Stimulated activated CD8-positive, alpha-beta memory T cell treated with anti-CD3 and anti-CD28 coated beads, Interleukin-12 subunit alpha, Interleukin-12 subunit beta, amount 100 ng/mL, for 4 hours (primary cell): ENCODE measurements at places on chromosomes 4 and X.

DNA sequence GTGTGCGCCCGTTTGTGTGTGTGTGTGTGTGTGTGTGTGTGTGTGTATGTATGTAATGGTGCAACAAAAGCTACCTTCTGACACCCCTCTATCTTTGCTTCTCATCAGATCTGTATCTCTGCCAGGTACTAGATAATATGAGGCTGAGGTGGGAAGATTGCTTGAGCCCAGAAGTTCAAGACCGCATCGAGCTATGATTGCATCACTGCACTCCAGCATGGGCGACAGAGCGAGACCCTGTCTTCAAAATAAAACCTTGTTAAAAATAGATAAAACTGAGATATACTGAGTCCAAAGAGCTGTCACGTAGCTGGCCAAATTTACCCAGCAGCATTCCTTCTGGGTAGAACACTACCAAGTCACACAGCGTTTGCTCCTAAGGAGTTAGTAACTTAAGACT lies 18.4 kb downstream of the NLGN4X start:
- DNase-seq: no peak

- peak; percentile 13 for DNase-seq
These were observed 568 bp downstream of the HTT start for GRCh38 chr4:3074846-3075651.

DNA sequence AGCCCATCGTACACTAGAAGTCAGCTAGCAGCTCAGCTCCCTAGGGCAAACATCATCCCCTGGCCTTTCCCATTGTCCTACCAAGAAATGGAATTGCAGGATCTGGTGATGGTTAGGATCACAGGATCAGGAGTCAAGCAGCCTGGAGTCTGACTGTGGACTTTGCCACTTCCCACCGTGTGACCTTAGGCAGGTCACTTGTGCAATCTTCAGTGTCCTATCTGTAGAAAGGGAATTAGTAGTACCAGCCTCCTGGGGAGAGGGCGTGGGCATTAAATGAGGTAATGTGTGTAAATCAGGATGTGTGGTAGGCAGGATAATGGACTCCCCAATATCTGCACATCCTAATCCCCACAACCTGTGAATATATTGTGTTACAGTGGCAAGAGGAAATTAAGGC lies 38.6 kb upstream of the APLN start:
- no peak for DNase-seq

DNA sequence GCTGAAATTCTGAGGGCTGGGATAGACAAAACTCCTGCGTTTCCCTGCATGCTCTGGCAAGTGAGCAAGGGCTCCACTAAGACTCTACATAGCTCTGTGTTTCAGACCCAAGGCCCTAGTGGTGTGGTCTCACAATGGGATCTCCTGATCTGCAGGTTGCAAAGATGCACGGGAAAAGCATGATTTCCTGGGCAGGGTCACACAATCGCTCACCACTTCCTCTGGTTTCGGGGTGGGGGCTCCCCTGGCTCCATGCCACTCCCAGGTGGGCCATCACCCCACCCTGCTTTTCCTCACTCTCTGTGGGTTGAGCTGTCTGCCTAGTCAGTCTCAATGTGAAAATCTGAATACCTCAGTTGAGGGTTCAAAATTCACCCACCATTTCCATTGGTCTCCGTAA lies 111.5 kb downstream of the KLF8 start:
- no peak for DNase-seq

DNA sequence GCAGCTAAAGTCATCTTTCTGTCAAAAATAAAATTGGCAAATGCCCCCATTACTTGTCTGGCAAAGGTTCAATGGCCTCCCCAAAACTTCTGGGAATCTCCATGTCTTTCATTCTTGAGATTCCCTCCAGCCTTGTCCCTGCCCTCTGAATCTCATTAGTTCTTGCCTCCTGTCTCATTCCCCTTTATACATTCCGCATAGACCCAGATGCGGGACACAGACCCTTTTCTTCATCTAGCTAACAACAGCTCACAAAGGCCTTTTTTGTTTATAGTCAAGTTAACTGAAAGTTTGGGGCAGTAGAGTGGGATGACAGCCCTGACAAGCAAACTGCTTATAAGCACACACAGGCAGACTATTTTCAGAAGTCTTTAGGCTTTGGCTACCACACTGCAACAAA lies 306.1 kb upstream of the FAM241A start:
- no peak for DNase-seq

DNA sequence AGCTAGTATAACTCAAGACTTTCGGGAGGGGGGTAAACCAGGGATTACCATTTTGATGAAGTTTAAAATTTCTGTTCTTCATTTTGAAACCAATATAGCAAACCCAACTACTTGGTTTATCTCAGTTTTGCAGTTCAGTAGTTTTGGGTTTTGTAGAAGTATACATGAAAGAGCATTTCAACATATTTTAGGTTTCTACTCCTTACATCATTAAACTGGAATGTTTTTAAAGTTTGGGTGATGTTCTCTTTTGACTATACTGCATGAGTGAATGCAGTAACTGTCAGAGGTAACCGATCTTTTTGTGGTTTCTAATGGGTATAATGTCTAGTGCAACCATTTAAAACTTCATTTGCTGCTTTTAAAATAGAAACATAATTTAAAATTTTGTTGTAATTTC lies 248.3 kb upstream of the MAD2L1 start:
- no peak for DNase-seq

- no peak for DNase-seq
These were observed 26.6 kb downstream of the VSIG4 start for GRCh38 chrX:66013194-66013816.

DNA sequence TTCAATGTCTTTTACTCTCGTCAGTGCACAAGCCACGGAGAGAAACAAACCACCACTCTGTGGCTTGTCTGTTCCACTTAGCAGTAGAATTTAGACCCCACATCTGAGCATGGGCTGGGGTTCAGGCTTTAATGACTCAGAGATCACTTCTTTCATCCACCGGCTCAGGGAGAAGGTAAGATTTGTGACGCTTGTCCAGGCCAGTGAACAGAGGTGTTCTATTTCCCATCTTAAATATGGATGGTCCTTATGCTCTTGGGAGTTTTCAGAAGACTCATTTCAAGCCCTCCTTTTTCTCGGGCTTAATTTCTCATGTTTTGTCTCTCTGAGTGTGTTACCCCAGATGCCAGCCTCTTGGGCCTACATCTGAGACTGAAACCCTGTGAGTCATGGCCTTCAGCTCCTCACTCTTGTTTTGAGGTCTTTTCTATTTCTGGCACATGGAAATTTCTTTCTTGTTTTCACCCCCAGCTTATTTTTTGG lies 127.4 kb upstream of the SFRP2 start:
- no peak for DNase-seq

- DNase-seq: no peak
These were observed 171.2 kb downstream of the PPP3CA start for GRCh38 chr4:101175896-101176676.

DNA sequence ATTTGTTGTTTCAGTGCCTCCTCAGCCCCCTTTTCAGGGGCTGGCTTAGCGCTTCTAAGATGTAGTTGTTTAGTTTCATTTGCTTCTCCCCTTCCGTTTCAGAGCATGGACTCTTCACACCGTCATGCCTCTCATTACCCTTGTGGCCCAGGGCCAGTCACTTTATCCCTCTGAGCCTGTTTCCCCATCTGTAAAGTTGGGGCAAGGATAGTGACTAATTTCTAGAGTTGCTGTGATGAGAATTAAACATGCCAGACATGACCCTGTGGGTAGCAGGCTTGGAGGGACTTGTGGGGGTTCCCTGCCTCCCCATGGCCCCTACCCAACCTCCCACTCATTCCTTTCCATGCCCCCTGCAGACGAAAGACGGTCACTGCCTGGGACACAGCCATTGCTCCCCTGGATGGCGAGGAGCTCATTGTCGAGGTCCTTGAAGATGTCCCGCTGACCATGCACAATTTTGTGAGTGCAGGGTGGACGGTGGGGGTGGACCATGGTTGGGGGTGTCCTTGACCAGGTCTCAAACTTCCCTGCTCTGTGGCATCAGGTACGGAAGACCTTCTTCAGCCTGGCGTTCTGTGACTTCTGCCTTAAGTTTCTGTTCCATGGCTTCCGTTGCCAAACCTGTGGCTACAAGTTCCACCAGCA lies 3.6 kb downstream of the ARAF start:
- no peak for DNase-seq

DNA sequence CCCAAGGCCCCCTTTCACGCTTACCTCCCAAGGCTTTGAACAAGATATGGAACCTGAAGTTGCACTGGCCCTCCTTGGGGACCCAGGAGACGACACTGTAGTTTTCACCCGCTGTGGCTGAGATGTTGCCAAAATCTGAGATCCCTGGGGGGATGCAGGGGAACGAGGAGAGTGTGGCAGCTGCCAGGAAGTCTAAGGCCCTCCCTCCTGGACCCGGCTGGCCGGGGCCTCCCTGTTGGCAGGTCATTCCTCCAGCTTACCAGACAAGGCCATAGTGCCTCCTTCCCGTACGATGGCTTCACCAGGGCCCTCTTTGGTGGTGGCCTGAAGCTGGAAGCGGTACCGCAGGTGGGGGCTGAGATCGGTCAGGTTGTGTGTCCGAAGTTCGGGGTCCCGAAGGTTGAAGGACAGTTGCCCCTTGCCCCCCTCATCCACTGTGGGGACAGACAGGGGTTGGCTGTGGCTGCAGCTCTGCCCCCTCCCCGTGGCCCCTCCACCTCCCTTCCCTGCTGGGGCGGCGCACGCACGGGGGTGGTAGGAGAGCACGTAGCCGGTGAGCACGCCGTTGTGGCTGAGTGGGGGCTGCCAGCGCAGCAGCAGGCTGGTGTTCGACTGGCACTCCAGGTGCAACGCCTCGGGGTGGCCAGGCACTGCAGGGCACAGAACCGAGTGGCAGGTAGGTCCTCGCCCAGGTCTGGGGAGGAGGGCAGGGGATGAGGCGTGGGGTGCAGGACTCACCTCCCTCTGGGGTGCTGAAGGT lies 21.2 kb downstream of the L1CAM start:
- DNase-seq: no peak

GRCh38 chr4:99809326-99809725 lies 7.3 kb upstream of the DAPP1 start:
- no peak for DNase-seq

DNA sequence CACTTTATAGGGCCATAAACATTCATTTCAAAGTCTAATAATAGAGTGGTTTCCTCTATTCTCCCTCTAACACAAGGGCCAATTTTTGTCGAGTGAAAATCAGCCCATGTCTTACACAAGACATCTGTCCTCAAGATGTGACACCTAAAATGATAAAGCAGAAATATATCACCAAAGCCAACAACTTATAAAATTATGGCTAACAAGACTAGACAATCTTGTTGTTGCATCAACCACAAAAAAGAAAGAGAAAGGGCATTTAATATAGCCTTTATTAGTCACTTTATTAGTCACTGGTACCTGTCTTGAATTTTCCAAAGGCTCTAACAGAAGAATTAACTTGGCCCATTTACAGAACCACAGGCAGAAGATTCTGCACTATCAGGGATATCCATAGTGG lies 161.6 kb downstream of the SMIM20 start:
- no peak for DNase-seq

DNA sequence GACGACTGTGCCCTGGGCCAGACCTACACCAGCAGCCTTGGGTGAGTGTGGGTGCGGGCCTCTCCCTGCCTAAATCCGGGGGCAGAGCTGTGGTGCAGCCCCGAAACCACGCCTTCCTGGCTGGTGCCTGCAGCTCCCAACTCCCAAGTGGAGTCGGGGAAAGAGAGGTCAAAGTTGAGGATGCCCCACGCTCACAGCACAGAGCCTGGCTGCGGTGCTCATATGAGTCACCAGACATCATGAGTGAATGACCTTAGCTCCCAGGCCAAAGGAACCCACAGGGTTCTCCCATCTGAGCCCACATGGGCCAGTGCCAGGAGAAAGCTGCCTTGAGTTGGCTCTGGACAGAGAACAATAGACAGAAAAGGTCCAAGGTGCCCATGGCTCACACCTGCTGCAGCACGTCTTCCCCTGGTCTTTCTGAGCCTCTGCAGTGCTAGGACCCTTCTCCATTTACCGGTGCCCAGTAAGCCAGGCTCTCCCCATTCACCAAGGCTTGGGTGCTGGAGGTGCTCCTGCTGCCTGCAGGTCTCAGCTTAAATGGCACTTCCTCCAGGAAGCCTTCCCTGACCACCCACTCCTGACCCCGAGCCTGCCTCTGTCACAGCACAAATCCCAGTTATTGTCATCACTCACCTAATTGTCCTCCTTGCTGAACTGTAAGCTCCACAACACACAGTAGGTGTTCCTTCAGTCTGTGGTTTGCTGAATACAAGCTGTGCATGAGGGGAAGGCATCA lies 224.2 kb downstream of the AFAP1 start:
- no peak for DNase-seq

GRCh38 chr4:26151615-26152014 lies 169.2 kb upstream of the RBPJ start:
- DNase-seq: no peak

DNA sequence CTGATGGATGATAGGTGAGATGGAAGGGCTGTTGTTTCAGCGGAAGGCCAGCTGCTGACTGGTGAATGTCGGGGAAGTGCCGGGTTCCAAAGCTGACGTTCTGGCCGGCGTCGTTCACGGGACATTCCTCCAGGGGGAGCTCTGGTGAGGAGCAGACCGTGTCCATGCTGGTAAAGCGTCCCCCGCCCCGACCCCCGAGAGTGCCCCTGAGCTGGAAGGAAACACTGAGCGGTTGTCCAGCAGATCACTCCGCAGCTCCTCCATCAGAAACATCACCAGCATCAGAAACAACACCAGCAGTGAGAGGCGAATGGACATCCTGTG lies 18.6 kb upstream of the ADRA2C start:
- DNase-seq: no peak

DNA sequence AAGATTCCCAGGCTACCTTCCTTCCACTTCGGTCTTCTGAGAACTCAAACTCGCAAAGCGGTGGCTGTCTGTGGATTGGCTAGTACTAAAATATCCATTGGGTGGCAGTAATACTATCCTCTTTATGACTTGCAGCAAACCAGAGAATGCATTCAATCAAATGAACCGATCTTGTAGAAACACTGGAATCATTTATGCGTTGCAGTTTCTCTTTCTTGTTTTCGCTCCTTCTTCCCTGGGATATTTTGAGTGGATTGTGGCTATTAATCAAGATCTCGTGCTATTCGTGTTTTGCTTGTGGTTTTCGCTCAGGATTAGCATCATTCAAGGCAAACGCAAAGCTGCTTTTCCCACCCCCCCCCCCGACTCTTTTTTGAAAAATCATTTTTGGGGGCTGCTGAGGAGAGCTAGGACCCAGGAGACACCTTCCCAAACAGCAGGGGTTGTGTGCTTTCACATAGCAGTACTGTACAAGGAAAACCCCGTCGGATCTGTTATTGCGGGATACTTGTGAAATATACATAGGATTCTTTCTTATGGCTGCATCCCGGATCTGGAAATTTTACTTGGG lies at the start of gene IL1RAPL1:
Gene IL1RAPL1 (plus strand): TSS at position 466 of the 571 bp plus-strand sequence.
- no peak for DNase-seq
